ENCODE measurements at places on chromosomes 5 and 9. TPM values are rescaled to one million over a fixed set of nuclear protein-coding genes. Genes with fewer than 3 reads are reported as not detected.

The FOXD4L6 gene
- total RNA-seq: 0.30 TPM

The TAF11L9 gene
- total RNA-seq: not detected

The CLIC3 gene
- total RNA-seq: not detected

The EDIL3 gene
- not detected for total RNA-seq

The ADGRD2 gene
- not detected for total RNA-seq

The CARD6 gene
- total RNA-seq: 1.0 TPM
